ENCODE measurements at places on chromosomes 16 and 17.

DNA sequence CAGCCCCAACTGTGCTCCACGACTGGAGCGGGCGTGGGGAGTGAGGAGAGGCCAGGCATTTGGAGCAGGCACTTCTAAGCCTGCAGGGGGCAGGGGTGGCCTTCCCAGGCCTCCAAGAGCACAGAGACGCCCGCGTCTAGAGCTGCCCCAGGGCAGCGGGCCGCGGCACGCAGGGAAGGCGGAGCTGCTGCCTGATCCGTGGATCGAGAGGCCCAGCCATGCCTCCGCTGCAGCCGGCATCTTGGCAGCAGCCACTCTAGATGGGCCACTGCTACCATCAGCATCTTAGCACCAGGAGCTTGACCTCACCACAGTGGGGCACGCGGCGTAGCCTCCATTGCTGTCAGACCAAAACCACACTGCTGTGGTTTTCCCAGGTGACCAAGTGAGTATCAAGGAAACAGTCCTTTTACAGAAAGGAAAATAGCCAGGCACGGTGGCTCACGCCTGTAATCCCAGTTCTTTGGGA, 20.4 kb upstream of the WDR45B start:
- no peak for DNase-seq

DNA sequence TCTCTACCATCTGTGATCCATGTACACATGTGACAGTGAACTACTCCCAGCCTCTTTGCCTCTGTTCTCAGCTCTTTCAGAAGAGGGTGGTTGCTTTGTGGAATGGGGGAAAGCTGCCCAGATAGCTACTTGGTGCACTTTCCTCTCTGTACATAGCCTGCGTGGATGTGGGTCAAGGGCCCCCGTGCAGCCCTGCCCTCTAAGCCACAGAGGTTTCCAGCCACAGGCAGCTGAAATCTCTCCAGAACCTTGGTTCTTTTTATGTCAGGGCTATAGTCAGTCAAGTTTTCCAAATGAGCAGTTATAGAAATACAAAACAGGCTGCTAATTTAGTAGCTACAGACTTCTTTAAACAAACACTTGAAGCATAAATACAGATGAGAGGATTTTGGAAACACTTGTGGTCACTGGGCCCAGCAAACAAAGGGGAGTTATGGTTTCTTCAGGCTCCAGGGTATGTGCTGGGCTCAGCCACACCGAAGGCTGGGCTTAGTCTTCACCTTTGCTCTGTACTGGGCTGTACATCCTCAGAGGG, 199.7 kb upstream of the ASIC2 start:
- DNase-seq, result no peak

DNA sequence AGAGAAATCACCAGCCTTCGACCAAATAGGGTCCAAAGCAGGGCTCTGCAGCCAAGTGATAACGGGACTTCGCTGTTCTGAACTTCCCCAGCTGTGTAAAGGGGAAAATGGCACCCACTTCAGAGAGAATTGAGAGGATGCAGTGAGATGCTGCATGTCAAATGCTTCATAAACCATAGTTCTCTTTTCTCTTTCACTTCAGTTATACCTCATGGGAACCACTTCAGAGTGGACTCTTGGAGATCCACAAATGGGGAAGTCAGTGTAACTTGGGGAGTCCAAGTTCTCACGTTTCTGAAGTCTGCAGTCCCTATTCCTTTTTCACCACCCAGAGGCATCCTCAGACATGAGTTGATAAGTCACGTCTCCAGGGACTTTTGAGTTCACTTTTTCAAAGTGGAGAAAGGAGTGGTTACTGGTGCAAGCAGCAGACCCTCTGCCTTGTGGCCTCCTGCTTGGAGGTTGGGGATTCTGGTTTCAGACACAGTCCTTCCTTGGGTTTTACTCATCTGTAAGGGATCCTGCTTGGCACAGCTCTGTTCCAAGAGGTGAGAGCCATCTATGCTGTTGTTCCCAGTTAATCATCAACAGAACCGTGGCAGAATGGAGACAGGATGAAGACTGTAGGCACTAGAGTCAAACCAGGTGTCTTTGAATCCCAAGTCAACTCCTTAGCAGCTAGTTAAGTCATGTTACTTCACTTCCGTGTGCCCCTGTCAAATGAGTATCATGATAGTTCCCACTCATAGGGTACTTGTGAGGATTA, 123.4 kb upstream of the NOL11 start:
- no peak for DNase-seq

- DNase-seq, result no peak
Observed at GRCh38 chr16:55379876-55380390, 55.9 kb downstream of the IRX6 start.

DNA sequence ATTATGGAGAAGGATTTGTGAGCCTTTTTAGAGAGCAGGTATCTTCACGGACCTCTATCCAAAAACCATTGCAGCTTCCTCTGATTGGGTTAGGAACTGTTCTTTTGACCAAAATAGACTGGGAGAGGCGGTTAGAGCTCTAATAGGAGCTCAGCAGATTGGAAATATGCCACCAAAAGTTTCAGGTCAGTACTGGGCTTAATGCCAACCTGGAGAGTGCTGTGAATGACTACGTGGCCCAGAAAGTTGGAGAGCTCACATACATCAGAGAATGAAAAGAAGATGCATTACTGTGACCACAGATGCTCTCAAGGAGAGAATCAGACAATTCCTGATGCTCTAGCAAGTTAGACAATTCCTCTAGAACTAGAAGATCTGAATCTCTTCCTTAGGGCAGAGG, 86.5 kb downstream of the ABCA8 start:
- no peak for DNase-seq

DNA sequence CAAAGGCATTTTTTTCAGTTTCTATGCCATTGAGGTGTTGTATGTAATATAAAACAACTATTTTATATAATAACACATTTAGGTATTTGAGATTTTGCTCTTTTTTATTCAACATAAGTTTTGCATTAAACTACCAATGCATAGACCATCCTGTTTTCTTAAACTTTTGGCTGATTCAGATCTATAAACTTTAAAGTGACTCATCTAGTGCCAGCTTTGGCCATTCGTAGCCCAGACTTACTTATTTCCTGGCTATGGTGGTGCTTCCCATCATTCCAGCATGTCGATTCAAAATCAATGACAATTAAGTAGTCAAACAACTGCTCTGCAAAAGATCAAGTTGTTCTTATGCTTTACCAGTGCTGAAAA, 3.1 kb downstream of the ERI2 start:
- DNase-seq, result no peak

DNA sequence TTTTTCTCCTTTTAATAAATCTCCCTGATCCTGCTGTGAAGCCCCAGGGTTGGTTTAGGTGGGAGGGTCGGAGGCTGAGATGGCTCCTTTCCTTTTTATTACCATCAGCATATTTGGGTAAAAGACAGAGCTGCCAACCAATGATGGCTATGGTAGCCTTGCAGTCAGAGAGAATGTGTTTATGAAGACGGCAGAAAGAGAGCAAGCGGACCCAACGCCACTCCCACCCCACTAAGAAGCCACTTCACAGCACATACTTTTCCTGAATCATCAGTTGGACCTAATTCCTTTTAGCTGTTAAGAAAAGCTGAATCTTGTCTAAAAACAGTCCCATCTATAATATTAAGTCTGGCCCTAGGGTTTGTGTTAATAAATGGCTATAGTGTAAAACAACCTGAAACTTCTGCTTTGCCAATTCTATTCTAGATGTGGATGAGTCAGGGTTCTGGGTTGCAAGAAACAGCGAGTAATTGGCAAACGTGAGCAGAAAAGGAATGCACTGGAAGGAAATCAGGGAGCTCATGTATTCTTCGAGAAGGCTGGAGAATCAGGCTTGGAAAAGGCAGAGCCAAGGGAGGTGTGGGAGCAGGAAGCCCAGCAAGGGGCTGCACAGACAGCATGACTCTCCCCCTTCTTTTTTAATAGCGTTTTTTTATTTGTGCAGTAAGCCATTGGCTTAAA, 34.0 kb upstream of the PRKCA start:
- no peak for DNase-seq

- DNase-seq, result no peak
Observed at GRCh38 chr16:66959704-66960161, 1.3 kb upstream of the CES3 start.

DNA sequence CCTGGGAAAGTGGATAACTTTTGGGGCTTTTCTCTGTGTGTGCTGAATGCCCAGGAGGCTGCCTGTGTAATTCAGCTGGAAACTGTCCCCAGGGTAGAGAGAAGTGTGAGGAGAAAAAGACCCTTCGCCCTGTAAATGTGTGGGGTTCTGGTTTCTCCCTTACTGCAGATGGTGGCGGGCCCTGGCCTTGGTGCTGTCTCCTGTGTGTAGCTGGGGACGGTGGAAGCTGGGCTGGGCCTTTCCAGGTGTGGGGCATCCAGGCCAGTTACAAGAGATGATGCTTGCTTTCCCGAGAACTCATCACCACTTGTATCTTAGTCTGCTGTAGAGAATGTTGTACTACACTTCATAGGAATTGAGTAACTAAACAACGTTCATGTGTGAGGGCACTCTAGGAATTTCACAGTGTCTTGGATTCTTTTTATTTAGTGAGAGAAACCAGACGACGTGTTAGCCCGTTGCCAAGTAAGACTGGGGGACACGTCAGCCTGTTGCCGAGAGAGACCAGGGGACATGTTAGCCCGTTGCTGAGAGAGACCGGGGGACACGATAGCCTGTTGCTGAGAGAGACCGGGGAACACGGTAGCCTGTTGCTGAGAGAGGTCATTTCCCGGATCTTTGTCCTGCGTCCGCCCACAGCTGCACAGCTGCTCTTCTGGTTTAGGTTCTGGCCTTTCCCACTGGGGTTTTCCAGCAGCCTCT, 43.1 kb downstream of the TBCD start:
- no peak for DNase-seq

- peak; percentile 48 for DNase-seq
Observed at GRCh38 chr17:17681187-17681743, at the start of gene RAI1. Gene RAI1 (plus strand): TSS chr17:17681458. CDS start chr17:17792949, 111,491 bp downstream.

Data from activated CD8-positive, alpha-beta memory T cell treated with anti-CD3 and anti-CD28 coated beads for 48 hours (primary cell).